Cortex of kidney (tissue), 1 donor: ENCODE measurements at places on chromosomes 4 and X.

DNA sequence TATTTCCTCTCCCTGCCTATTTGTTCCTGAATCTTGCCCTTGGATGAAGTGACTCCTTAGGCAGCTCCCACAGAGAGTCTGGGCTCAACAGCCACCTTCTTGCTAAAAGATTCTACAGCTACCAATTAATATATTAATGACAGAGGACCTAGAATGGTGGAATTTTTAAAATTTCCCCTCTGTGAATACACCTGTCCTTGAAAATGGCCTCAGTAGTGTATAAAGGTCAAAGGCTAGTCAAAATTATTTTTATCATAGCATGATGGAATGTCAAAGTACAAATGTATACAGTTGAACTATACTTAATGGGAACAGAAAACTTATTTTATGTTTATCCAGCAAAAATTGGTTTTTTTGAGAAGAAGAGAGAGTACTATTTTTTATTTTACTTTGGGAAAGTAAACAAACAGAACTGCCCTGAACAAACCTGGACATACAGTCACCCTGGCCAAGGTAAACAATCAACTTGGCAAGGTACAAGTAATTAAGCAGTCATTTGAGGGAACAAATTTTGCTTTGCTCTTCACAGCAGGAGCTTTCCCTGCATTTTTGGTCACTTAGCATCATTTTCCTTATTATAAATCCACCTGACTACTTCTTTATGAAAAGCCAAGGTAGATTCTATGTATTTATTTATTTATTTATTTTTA, 250.8 kb downstream of the INPP4B start:
- DNase-seq: no peak

GRCh38 chr4:139740121-139740520, 74.5 kb downstream of the MGST2 start:
- no peak for DNase-seq

GRCh38 chrX:83512111-83512510, 4.0 kb downstream of the POU3F4 start:
- DNase-seq: no peak

- DNase-seq: no peak
Measured at GRCh38 chr4:147543034-147543433, 62.1 kb downstream of the EDNRA start.

GRCh38 chrX:69067841-69068240, 97.4 kb downstream of the PJA1 start:
- DNase-seq: no peak

DNA sequence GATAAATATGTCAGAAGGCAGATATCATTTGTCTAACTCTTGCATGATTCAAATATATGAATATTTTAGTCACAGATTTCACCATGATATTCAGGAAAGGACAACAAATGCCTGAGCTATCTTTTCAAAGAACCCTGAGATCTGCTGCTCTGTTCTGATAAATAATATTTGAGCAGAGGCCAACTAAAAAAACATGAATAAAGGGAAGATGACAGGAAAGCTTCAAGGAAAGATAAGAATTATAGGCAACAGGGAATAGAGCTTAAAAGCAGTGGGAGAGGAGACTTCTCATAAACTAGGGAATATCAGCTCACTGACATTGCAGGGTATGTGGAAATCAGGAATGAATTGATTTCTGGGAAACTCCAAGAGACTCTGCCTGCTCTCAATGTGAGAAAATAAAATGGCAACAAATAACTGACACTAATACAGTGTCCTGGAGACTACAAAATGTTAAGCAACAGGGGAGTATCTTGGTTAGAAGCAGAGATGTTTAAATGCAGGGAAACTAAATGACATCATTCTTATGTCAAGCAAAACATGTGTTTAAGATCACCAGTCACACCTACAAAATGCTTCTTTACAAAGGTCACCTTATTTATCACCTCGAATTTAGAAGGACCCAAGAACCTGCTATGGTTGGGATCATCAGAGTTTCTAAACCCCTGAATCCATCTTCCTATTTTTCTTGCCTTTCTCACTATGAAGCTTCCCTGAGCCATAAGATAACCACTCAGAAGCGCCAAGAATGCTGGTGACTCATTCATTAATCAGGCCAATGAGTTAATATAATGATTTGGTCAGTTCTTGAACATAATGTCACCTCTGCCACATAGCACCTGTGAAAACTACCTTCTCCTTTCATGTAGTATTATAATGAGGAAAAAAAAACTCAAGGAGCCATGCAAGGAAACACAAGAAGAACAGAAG, 78.1 kb downstream of the NDST3 start:
- no peak for DNase-seq

DNA sequence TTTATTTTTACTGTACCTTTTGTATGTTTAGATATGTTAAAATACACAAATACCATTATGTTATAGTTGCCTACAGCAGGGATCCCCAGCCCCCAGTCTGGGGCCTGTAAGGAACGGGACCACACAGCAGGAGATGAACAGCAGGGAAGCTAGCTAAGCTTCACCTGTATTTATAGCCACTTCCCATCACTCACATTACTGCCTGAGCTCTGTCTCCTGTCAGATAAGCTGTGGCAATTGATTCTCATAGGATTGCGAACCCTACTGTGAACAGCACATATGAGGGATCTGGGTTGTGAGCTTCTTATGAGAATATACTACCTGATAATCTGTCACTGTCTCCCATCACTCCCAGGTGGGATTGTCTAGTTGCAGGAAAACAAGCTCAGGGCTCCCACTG, 73.9 kb downstream of the BMPR1B start:
- no peak for DNase-seq

- no peak for DNase-seq
Measured at GRCh38 chr4:80362578-80363181, 27.1 kb downstream of the CFAP299 start.
